ENCODE measurements at places on chromosomes 11 and 22.

DNA sequence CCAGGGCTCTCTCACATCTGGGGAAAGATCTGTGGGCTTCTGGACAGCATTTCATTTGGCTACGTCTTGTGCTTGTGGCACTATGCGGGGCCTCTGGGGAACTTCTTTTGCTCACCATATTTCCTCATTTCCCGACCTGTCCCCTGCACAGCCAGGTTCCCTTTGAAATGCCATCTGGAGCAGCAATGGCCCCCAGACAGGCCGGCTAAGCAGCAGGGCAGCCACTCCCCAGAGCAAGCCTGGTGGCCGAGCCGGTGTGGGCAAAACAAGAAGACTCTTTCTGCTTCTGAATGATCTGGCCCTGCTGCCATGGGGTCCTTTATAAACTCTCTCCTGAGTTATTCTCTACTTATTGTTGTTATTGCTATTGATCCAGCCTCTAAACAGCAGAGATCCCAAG lies 190.7 kb upstream of the NECTIN1 start:
- no peak for DNase-seq

GRCh38 chr11:60111793-60112192 lies 23.3 kb downstream of the MS4A2 start:
- DNase-seq = no peak

DNA sequence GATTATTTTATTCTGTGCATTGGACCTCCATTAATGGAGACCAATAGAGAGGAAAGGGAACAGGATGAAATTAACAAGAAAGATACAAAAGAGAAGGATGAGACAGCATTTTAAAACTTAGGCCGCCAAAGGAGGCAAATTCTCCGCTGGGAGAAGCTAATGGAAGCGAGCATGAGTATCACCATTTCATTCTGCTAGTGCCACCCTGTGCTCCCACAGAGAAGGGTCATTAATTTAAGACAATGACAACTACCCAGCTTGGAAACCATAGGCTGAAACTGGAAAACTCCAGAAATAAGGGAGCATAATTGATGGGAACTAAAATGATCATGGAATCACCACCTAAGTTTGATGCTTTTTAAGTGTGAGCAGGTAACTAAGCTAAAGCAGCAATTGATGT lies 69.2 kb downstream of the SLC36A4 start:
- no peak for DNase-seq

DNA sequence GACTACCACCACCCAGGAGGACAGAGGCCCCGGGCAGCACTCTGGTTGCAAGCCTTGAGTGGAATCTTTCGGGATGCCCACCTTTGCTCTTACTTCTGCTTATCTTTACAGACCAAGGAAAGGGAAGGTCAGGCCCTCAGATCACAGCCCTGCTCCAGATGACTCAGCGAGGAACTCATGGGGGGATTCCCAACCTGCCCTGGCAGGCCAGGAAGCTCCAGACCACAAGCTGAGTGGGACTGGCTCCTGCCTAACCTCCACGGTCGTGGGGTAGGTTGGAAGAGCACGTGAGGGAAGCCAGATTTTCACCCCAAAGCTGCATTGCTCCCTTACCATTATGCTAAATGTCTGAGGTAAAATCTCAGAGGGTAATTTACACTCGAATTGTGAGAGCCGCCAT lies 11.8 kb downstream of the TBC1D10A start:
- no peak for DNase-seq

- DNase-seq = no peak
Measured at GRCh38 chr11:17672469-17672868, 46.9 kb upstream of the MYOD1 start.

- no peak for DNase-seq
Measured at GRCh38 chr11:73374151-73374550, 2.0 kb upstream of the RELT start.

GRCh38 chr11:78203184-78203583 lies 14.5 kb downstream of the USP35 start:
- DNase-seq = peak; percentile 49

DNA sequence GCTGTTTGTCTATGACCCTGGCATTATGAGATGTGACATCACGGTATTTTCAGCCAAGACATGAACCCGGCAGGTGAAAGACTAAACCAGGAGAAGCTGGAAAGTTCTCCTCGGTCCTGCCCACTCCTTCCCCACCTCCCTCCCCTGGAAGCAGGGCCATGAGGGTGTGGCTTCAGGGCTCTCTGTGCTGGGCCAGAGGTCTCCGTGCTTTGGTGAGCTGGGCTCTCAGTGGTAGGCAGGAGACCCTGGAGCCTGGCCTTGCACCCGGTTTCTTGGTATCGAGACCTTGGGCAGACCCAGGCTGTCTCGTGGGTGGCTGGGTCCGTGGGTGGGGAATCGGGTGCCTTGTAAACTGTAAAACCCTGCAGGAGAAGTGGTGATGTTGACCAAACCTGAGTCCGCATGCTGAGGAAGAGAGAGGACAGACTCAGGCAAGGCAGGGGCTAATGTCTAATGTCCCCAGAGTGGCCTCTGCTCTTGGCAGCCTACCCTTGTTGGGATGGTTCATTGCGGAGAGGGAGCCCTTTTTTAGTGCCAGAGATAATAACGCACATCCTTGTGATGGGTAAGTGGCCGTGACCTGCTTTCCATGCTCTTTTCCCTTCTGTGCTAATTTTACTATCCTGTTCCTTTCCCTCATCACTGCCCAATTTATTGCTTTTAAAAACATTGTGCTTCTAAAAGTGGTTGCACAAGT lies 48.6 kb upstream of the PARVG start:
- no peak for DNase-seq

DNA sequence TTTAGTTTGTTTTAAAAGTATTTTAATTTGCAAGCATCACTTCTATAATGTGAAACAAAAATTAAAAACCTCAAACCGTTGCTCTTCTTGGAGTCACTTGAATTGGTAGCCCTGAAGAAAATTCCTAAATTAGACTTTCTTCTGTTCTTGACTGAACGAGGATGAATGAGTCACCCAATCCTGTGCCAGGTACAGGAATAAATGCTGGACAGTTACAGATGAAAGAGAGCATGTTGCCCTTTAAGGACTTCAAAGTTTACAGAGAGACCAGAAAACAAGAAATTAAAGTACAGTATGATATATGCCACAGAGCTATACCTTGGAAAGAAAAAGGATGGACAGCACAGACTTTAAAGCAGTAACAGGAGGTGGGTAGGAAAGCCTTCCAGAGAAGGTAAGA lies 41.3 kb upstream of the CXCR5 start:
- DNase-seq = no peak

- no peak for DNase-seq
Measured at GRCh38 chr22:48961705-48962104, 866.0 kb downstream of the BRD1 start.

DNA sequence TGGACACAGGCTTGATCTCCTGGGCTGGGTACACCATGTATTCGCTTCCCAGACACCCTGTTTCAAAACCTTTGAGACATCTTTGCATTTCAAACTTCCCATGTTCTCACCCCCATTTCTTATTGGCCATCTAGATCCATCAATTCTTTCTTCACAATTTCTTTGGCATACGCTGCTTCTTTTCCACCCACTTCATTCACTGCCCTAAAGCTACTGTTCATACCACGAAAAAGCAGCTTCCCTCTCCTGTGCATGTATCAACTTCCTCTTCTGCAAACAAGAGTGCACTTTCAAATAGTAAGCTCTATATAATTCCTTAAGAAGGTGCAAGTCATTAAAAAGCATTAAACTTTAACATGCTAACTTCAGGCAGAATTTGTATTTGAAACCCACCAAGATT lies 21.4 kb downstream of the UVRAG start:
- DNase-seq = no peak

DNA sequence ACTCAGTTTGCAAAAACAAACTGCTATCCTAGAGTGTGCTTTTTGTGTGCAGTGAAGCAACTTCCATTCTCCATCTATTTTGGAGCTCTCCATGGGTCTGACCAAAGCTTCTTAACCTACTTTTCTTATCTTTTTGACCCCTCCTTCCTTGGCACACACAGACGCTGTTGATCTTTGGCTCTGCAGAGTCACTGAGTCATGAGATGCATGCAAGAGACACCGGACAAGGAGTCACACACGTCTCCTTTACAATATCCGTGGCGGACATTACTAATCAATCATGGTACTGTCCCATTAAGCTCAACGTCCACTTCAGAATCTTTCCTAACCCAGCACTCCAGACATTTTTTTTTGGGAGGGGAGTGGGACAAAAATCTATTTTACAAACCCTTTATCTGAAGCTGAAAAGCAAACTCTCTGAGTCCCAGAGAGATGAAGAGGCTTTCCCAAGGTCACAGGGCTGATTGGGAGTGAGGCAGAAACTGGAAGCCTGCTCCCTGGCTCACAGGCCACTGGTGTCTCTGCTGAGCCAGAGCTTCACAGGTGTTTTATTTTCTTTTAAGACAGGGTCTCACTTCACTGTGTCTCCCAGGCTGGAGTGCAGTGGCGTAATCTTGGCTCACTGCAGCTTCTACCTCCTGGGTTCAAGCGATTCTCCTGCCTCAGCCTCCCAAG lies 165.8 kb upstream of the SYT13 start:
- DNase-seq = no peak

DNA sequence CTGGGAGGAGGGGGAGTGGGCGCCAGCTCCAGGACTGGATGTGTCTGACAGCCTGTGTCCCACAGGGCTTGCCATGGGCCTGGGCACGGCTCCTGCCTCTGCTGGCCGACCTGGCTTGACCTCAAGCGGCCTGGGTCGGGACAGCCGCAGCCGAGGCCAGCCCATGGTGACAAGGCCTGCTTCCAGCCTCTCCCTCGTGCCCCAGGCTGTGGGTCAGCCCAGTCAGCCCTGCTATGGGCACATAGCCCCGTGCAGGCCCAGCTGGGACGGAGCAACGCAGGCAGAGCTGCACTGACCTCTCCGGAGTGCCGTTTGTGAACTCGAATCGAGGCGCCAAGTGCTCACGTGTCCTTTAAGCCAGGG lies 17.9 kb downstream of the OSBPL5 start:
- no peak for DNase-seq

DNA sequence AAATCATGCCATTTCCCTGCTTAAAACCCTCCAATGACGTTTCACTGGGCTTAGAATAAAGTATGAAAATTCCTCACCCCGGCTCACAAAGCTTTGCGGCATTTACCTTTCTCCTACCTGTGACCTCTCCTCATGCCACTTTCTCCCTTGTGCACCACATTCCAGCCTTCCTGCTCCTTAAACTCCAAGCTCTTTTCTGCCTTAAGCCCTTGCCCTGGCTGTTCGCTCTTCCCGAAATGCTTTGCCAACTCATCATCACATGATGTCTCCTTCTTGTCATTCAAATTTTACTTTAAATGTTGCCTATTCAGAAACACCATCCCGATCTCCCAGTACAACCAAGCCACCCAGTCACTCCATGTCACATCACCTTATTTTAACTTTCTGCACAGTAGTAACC lies 2.0 kb downstream of the PLEKHA7 start:
- no peak for DNase-seq

DNA sequence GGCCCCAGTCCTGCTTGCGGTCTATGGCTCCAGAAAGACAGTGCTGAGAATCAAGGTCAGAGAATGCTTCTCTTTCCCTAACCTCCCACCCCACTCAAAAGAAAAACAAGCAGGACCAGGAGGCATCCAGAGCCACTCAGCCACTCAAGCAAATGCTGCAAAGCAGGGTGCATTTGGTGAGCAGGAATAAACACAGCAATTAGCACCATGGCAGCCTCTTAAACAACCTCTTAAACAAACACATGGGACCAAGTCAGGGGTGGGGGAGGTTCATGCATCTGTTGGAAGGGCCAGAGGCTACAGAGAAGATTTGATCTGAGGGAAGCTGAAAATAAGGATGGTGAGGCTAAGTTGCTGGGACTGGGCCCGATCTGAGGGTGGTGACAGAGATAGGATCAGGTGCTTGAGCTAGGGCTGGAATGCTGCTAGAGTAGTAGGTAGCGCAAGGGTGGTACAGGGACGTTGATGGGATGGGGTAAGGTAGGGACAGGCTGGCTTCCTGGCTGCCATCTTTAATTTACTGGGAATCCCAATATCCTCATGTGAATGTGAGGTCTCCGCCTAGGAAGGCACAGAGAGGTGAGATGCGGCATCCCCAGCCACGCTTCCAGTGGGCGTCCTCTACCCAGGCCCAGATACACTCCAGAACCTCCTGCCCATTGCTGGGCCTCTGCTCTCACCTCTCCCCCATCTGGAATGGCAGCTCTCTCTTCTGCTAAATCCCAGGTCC lies 26.6 kb upstream of the LMO1 start:
- no peak for DNase-seq
